ENCODE measurements at places on chromosomes 7 and 10.

GRCh38 chr7:979886-980571, 3.0 kb upstream of the CYP2W1 start:
- DNase-seq: no peak

- no peak for DNase-seq
Observed at GRCh38 chr7:108003599-108003935, 606 bp upstream of the LAMB1 start.

- no peak for DNase-seq
Observed at GRCh38 chr7:148436571-148436970, 154.0 kb upstream of the C7orf33 start.

DNA sequence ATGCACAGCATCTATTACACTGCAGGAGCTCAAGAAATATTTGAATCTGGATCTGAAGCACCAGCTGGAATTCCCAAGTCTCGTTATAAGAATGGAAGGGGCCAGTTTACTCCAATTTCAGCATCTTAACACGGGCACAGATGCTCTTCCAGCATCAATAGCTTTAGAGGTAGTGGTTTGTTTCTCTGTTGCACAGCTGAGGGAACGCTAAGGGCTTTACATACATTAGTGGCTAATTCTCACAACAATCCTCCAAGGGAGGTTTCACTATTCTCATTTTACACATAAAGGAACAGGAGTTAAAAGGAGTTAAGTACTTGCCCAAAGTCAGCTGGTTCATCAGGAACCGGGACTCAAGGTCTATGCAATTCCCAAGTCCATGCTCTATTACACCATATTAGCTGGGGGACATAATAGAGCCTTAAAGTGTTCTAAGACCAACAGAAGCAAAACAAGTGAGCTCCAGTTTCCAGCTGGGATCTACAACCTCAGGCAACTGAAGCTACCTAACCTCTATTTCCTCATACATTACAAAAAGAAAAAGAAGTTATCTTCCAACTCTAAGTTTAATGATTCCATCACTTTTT, 9.9 kb downstream of the XPNPEP1 start:
- DNase-seq: no peak

DNA sequence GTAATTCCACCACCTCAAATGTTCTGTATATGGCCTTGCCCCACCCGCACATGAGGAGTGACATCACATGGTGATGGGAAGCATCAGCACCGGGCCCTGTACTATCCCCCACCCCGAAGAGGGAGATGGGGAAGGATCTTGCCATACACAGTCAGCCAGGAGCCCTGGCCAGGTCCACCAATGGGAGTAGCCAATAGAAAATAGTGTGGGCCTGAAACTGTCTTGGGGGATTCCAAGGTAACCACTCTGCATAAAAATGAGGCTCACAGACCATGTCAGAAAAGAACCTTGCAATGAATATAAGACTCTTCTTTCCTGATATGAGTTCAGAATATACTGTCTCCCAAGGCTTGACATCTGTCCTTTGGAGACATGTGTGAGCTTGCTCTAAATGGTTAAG, 51.1 kb downstream of the ADRB1 start:
- DNase-seq: no peak

- no peak for DNase-seq
Observed at GRCh38 chr7:43591558-43592180, 8.8 kb downstream of the STK17A start.

DNA sequence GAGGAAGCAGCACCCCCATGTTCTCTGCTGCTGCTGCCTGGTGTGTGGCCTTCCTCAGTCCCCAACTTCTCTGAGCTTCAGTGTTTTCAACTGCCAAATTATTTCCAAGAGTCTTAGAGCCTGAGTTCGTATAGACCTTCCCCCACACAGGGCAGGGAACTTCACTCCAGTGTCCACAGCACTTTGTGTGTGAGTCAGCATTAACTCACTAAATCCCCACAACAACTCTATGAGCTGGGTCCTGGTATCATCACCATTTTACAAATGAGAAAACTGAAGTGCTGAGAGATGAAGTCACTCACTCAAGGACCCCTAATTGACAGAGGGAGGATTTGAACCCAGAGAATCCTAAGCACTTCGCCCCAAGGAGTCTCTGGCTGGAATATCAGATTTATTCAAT, 48.3 kb downstream of the ADCYAP1R1 start:
- DNase-seq: no peak

- no peak for DNase-seq
Observed at GRCh38 chr10:6211341-6211670, 8.6 kb downstream of the PFKFB3 start.

DNA sequence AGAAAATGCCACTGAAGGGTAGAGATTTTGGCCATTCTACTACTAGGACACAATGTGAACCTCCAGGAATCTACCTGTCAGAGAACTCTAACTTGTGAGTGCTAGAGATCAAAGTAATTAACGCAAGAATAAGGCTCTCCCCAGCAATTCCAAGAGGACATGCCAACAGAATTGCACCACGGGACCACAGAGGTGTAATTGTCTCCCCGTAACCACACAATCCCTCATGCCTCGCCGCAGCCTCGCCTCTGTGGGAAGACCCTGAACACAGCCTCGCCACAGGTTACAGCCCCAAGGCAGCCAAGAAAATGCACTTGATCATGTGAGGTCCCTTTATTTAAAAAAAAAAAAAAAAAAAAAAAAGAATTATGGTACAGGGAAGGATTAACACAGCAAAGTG, 29.5 kb downstream of the CDCA7L start:
- DNase-seq: no peak

GRCh38 chr7:20152511-20152910, 64.7 kb downstream of the MACC1 start:
- no peak for DNase-seq

GRCh38 chr10:35523670-35524225, 81.4 kb upstream of the GJD4 start:
- no peak for DNase-seq

DNA sequence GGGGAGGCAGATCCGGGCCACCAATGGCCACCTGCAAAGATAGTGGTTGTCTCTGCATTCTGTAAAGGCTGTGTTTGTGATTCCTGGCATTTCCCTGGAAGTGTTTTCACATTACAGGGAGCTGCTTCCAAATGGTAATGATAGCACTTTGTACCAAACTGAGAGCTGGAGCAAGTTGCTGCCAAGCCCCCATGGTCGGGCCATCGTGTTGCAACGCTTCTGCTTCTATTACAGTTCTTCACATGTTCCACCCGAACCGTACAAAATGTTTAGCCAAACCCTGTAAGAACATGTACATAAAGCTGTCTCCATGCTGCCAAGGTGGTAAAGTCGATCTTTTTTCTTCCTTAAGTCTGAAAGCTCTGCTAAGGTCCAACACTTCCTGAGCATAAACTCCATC, 397.7 kb upstream of the NFE2L3 start:
- no peak for DNase-seq

DNA sequence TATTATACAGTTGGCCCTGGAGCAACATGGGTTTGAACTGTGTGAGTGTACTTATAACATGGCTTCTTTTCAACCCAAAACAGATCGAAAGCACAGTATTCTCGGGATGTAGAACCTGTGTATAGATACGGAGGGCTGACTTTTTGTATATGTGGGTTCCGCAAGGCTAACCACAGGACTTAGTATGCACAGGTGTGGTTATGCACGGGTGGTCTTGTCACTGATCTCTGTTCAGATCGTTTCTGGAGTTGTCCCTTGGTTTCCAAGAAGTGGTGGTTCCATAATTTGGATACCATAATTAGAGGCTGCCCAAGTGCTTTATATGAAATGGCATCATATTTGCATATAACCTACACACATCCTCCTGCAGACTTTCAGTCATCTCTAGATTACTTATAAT, 10.9 kb upstream of the BHLHA15 start:
- DNase-seq: no peak

- no peak for DNase-seq
Observed at GRCh38 chr10:43267811-43268210, 946 bp upstream of the RASGEF1A start.

GRCh38 chr10:70827086-70827757, 11.5 kb downstream of the SGPL1 start:
- no peak for DNase-seq
